Placental epithelial cell (primary cell): ENCODE measurements at places on chromosomes 1 and 21. TPM values are rescaled to one million over a fixed set of nuclear protein-coding genes. Genes with fewer than 3 reads are reported as not detected.

Gene GSTM2
- 9.9 and 29.8 TPM in 2 replicates for total RNA-seq

Gene LRRC3
- 1.1 and 1.2 TPM in 2 replicates for total RNA-seq

Gene ETNK2
- 144 and 200 TPM in 2 replicates for total RNA-seq

Gene HES5
- not detected in 2 replicates for total RNA-seq

Gene ADPRS
- total RNA-seq, result 13.0 and 24.6 TPM in 2 replicates

Gene BLACAT1
- total RNA-seq, result 2.5 and 9.0 TPM in 2 replicates

Gene CNR2
- total RNA-seq, result not detected in 2 replicates

Gene HAO2
- total RNA-seq, result 0.11 and 0.39 TPM in 2 replicates
